ENCODE measurements at places on chromosomes 3 and 15. TPM values are rescaled to one million over a fixed set of nuclear protein-coding genes. Genes with fewer than 3 reads are reported as not detected.

GRCh38 chr3:17412950-17413530 lies 329.4 kb downstream of the TBC1D5 start:
- no peaks in the 10 kb centered on the region for H3K27me3 ChIP-seq
- no peak overlapping the region for H3K27ac ChIP-seq
- no peaks in the 10 kb centered on the region for H3K4me1 ChIP-seq

Gene ISLR
- polyA plus RNA-seq = not detected

DNA sequence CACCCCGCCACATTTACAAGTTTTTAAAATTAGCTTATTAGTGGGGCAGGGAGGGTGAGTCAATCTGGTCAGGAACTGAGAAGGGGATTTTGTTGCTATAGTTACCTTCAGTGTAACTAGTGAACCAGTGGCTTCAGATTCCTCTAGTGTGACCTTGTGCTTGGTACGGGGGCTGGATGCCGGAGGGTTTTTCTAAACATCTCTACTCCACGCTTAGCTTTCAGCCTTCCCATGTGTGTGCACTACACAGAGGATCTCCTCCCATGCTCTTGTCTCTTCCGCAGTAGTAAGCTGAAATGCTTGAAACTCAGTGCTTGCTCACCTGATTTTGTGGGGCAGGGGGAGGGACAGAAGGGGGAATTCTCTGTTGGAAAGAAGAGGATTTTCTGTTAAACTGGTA lies 67.9 kb upstream of the AKAP13 start:
- H3K27me3 ChIP-seq = no peaks in the 10 kb centered on the region
- no peak overlapping the region for H3K27ac ChIP-seq
- H3K4me3 ChIP-seq = no peak overlapping the region

DNA sequence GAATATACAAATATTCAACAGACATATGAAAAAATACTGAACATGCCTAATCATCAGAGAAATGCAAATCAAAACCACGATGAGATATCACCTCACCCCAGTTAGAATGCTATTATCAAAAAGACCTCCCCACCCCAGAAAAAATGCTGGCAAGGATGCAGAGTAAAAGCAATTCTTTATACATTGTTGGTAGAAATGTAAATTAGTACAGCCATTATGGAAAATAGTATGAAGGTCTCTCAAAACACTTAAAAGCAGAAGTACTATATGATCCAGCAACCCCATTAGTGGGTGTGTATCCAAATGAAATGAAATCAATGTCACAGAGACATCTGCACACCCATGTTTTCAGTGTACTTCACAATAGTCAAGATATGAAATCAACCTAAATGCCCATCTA lies 308.7 kb downstream of the CHST2 start:
- H3K27me3 ChIP-seq = no peaks in the 10 kb centered on the region
- no peaks in the 10 kb centered on the region for H3K4me1 ChIP-seq
- DNase-seq = no peak
- no peaks in the 10 kb centered on the region for H3K36me3 ChIP-seq
- H3K27ac ChIP-seq = no peak overlapping the region
- no peak overlapping the region for H3K4me3 ChIP-seq

- no peak for DNase-seq
- H3K27ac ChIP-seq = no peak overlapping the region
- H3K27me3 ChIP-seq = no peaks in the 10 kb centered on the region
- no peaks in the 10 kb centered on the region for H3K36me3 ChIP-seq
- H3K4me1 ChIP-seq = no peaks in the 10 kb centered on the region
Measured at GRCh38 chr3:156373095-156373494, 181.8 kb downstream of the SSR3 start.

DNA sequence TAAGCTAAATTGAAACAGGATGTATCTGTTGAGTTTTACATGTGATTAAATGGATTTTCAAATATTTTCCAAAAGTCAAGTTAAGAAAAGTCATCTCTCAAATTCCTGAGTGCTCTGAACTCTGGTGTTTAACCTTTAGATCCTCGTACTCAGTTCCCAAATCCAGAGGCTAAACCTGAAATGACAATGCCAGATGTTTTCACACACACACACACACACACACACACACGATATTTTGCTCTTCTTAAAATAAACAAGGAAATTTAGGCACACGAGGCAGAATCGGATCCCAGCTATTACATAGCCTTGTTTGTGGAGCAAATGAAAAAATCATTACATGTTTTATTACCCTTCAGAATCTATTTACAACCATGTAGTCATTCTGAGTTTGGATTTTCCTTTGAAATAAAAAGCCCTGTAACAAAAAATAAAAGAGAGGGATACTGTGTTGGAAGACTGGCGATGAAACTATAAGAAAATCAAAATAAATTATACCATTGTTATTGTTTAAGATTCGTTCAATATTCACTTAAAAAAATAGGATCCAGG lies 20.6 kb upstream of the UBE2E1 start:
- no peaks in the 10 kb centered on the region for H3K36me3 ChIP-seq
- no peaks in the 10 kb centered on the region for H3K27me3 ChIP-seq
- no peak overlapping the region for H3K4me3 ChIP-seq

Gene OR5K2
- polyA plus RNA-seq = not detected

- no peak for DNase-seq
- peaks cover 6% of the 10 kb centered on the region for H3K4me1 ChIP-seq
- no peak overlapping the region for H3K27ac ChIP-seq
- H3K4me3 ChIP-seq = no peak overlapping the region
Measured at GRCh38 chr3:124831628-124832199, 55.5 kb downstream of the ITGB5 start.

Gene PLSCR2
- not detected for polyA plus RNA-seq

GRCh38 chr15:57035664-57036063 lies 117.2 kb downstream of the TCF12 start:
- no peaks in the 10 kb centered on the region for H3K36me3 ChIP-seq
- H3K27ac ChIP-seq = no peak overlapping the region
- H3K27me3 ChIP-seq = no peaks in the 10 kb centered on the region
- H3K4me3 ChIP-seq = no peak overlapping the region
- no peak for DNase-seq

Gene COL7A1
- not detected for polyA plus RNA-seq

DNA sequence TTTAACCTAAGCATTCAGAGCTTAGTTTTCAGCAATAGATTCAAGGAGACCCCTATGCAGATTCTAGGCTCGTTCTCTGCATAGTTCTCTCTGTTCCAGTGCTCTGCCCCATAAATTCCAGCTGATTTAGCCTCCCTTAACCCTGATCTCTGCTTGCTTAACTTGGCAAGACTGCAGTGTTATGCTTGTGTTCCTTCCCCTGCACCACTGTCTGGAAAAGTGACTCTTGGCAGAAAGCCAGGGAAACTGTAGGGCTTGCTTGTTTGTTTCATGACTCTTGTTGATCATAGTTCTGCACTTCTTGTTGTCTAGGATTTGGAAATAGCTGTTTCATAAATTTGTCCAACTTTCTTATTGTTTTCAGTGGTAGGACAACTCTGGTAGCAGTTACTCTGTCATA lies 40.1 kb downstream of the ANAPC13 start:
- no peak overlapping the region for H3K4me3 ChIP-seq
- DNase-seq = no peak
- no peaks in the 10 kb centered on the region for H3K27me3 ChIP-seq
- H3K36me3 ChIP-seq = no peaks in the 10 kb centered on the region

GRCh38 chr3:156522673-156523072 lies 32.2 kb downstream of the SSR3 start:
- no peaks in the 10 kb centered on the region for H3K36me3 ChIP-seq
- H3K4me1 ChIP-seq = peaks cover 6% of the 10 kb centered on the region
- no peak overlapping the region for H3K4me3 ChIP-seq
- H3K27me3 ChIP-seq = no peaks in the 10 kb centered on the region

DNA sequence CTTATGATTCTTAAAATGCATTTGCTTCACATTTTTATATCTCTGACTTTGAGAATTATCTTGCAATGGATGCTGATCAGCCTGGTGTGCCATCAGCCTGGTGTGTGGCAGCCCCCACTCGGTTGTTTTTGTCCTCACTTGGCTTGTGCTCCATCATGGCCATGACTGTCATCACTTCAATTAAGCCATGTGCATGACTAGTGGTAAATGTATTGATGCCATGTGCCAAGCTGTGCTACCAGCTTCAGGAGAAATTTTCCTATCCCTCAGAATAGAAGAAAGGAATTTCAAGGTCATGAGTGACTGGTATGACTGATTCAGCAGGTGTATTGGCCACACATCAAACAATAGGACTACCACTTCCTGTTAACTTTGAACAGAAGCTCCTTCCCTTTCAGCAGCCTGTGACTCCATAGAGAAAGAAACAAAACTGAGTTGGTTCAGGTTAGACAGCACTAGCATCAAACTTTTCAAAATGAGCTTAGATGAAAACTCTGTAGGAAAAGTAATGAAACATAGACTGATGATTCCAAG lies 251.7 kb downstream of the GRM7 start:
- no peak for DNase-seq
- no peaks in the 10 kb centered on the region for H3K4me1 ChIP-seq
- no peak overlapping the region for H3K4me3 ChIP-seq
- H3K27ac ChIP-seq = no peak overlapping the region
- H3K36me3 ChIP-seq = no peaks in the 10 kb centered on the region
- no peaks in the 10 kb centered on the region for H3K27me3 ChIP-seq

Gene FBXW12
- not detected for polyA plus RNA-seq

- peaks cover 53% of the 10 kb centered on the region for H3K36me3 ChIP-seq
- no peaks in the 10 kb centered on the region for H3K27me3 ChIP-seq
- no peak for DNase-seq
- H3K27ac ChIP-seq = no peak overlapping the region
Measured at GRCh38 chr3:184145751-184146270, 9.4 kb upstream of the DVL3 start.

DNA sequence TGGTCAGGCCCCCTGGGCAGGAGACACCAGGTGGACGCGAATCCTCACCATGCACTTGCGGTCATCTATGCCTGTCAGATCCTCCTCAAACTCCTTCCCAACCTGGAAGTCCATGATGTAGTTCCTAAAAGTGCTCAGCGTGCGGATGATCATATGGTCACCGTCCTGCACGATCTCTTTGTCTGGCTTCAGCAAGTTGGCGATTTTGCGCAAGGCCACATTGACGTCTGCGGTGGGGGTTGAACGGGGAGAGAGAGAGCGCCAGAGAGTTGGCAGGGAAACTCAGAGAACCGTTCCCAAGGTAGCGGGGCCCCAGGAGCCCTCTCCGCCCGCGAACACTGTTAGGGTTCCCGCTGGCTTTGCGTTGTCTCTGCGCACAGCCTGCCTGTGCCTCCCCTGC lies 809 bp downstream of the RBP1 start:
- no peaks in the 10 kb centered on the region for H3K4me1 ChIP-seq
- H3K27me3 ChIP-seq = peaks cover 5% of the 10 kb centered on the region
- no peak overlapping the region for H3K27ac ChIP-seq
- no peaks in the 10 kb centered on the region for H3K36me3 ChIP-seq
- no peak for DNase-seq

DNA sequence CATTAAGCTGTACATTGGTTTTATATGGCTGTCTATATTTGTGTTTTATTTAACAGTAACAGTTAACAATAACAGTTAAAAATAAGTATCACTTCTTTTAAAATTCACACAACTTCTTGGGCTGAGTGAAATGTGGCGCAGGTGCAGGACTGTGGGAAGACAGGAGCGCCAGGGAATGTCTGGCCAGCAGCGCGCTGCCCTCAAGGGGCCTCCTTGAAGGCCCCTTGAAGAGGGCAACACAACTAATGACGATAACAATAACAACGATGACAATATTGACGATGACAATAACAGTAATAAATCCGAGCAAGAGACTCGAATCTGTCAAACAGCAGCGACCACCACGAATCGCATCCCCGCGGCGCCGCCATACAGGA lies 411 bp upstream of the PPP2R3A start:
- no peaks in the 10 kb centered on the region for H3K36me3 ChIP-seq
- peaks cover 7% of the 10 kb centered on the region for H3K4me1 ChIP-seq
- DNase-seq = no peak
- no peak overlapping the region for H3K27ac ChIP-seq
- H3K4me3 ChIP-seq = no peak overlapping the region
- H3K27me3 ChIP-seq = no peaks in the 10 kb centered on the region

Gene RASL12
- not detected for polyA plus RNA-seq

GRCh38 chr15:77629070-77630030 lies 3.4 kb downstream of the LINGO1 start:
- no peaks in the 10 kb centered on the region for H3K4me1 ChIP-seq
- DNase-seq = no peak
- H3K4me3 ChIP-seq = no peak overlapping the region
- H3K27ac ChIP-seq = no peak overlapping the region
- no peaks in the 10 kb centered on the region for H3K36me3 ChIP-seq

Gene IMPG2
- polyA plus RNA-seq = 0.13 TPM

Gene GP9
- not detected for polyA plus RNA-seq

DNA sequence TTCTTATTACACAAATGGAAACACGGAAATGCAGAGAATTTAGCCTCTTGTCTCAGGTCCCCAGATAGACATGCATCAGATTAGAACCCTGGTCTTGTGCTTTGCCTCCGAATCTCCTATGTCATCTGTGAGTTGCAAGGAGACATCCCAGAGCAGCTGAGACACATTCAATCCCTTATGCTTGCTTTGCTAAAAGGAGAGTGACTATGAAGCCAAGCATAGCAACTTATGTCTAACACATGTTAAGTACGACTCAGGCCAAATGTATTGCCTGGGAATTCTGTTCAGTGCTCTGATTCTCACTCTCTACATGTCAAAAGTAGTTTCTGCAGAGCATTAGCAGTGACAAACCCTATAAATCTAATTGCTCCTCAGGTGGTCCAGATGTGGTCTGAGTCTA lies 30.6 kb upstream of the LRRC3B start:
- DNase-seq = no peak
- H3K27me3 ChIP-seq = no peaks in the 10 kb centered on the region
- H3K4me3 ChIP-seq = no peak overlapping the region

DNA sequence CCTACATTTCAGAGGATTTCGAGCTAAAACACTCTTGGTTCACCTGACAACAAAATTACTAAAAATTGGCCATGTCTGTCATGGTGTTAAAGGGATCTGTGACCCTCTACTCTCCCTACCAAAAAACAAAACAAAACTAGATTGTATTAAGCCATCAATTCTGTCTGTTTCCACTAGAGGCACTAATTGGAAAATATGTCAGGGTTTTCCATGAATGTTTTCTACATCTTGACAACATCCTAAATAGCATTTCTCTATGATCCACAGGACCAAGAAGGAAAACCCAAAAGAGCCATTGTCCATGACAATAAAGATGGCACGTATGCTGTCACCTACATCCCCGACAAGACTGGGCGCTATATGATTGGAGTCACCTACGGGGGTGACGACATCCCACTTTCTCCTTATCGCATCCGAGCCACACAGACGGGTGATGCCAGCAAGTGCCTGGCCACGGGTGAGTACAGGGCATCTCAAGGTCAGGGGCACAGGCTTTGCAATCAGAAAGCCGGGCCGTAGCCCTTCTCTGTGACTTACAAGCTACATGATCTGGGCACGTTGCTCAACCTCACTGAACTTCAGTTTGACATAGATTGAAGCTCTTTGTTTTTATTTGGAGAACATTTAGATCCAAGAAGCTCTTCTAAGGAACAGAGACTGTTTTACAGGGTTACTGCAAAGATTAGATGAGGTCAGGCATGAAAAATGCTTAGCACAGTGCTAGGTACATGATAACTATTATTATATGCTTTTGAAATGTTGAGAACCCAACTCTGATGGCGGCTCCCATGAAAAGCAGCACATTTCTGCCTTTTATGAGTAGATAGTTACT lies 74.8 kb downstream of the DNASE1L3 start:
- no peak overlapping the region for H3K4me3 ChIP-seq
- no peak overlapping the region for H3K27ac ChIP-seq
- H3K36me3 ChIP-seq = peaks cover 10% of the 10 kb centered on the region
- H3K4me1 ChIP-seq = no peaks in the 10 kb centered on the region
- H3K27me3 ChIP-seq = no peaks in the 10 kb centered on the region

Gene MAP1A
- polyA plus RNA-seq = 0.22 TPM
